GM10248 (cell line): ENCODE measurements at places on chromosomes 12 and 14.

DNA sequence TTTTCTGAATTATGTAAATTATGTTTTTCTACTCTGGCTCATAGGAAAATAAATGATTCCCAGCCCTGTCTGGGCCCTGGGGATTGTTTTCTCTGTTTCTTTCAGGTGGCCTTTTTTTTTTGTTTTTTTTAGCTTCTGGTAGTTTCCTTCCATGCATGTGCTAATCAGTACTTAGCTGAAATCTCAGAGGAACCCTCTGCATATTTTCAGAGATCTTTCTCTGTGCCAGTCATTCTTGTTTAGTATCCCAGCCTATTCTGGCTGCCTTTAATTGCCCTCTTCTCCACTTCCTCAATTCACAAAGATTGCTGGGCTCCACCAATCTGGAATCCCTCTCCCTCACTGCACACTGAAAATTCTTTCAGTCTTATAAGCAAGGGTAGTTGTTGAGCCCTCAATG is 46.9 kb downstream of the CNOT2 start:
- DNase-seq = no peak

GRCh38 chr14:41461380-41461779 is 145.3 kb upstream of the LRFN5 start:
- DNase-seq = no peak

DNA sequence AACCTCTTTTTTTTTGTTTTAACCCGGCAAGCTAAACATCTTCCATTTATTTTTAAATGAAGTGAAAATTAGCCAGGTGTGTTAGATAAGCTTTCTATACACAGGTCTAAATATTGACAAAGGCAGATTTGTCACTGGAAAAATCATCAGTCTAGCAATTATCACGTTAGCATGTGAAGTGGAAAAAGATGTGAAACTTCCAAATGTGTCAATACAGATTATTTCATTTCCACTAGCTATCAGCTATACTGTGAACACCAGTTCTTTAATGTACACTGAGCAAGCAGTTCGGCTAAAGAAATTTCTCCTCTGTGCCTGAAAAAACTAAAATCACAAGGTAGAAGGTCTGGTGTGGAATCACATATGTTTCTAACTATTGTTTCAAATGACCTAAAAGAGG is 96.6 kb upstream of the G2E3 start:
- DNase-seq = no peak

DNA sequence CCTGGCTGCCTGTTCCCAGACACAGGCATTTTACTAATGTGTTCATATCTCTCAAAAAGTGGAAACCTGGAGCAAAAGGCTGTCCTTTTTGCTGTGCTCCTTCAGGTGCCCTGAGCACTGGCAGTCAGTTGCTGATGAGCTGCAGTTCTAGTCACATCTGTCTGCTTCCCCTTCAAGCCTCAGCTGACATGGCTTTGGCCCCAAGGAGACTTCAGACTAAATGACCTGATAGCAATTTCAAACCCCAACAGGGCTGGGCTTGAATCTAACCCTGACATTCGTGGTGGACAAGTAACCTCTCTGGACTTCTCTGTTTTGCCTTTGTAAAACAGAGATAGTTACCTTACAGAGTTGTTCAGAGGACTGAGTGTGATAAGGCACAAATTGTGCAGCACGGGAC is 5.7 kb downstream of the SERPINA9 start:
- no peak for DNase-seq

GRCh38 chr14:101323111-101323510 is 238.2 kb upstream of the DIO3 start:
- no peak for DNase-seq
